Tongue (tissue), 3 donors: ENCODE measurements at places on chromosomes 7 and 10.

DNA sequence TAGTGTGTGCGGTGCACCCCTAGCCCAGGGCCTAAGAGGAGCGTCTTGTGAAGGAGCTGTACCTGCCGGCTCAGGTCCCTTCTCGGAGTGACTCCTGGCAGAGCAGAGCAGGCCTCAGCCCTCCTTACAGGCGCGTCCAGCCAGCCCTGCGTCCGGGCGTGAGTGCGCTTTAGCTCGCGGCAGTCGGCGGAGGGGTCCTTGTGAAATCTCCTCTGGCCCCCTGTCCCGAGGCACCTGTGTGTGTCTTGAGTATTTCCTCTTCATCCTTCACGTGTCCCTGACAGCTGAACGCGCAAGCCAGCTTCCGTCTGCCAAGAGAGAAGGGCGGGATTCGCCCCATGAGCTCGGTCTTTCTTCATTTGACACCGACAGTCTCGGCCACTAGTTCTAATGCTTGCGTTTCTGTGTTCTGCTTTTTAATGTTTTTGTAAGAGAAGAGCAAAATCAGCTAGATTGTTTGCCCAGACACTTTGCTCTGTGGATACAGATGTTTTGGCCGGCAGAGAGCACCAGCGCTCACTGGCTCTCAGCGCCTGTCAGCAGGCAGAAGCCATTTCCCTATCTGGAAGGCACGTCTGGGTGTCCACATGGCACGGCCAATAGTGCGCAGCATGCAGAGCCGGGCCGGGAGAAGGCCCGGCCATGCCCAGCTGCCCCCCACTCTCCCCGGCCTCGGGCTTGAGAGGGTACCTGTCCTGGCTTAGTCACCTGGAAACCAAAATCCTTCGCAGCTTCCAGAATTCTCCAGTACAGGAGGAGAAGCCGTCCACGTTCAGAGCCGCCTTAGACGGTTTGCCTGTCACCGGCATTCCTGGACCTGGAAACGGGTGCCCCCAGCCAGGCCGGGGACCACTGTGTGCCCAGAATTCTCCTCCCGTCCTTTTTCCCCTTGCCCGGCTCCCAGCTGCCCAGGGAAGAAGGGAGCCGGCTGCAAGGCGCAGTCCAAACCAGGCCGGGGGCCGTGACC, 7.0 kb downstream of the GET4 start:
- DNase-seq = peak; percentile 59

DNA sequence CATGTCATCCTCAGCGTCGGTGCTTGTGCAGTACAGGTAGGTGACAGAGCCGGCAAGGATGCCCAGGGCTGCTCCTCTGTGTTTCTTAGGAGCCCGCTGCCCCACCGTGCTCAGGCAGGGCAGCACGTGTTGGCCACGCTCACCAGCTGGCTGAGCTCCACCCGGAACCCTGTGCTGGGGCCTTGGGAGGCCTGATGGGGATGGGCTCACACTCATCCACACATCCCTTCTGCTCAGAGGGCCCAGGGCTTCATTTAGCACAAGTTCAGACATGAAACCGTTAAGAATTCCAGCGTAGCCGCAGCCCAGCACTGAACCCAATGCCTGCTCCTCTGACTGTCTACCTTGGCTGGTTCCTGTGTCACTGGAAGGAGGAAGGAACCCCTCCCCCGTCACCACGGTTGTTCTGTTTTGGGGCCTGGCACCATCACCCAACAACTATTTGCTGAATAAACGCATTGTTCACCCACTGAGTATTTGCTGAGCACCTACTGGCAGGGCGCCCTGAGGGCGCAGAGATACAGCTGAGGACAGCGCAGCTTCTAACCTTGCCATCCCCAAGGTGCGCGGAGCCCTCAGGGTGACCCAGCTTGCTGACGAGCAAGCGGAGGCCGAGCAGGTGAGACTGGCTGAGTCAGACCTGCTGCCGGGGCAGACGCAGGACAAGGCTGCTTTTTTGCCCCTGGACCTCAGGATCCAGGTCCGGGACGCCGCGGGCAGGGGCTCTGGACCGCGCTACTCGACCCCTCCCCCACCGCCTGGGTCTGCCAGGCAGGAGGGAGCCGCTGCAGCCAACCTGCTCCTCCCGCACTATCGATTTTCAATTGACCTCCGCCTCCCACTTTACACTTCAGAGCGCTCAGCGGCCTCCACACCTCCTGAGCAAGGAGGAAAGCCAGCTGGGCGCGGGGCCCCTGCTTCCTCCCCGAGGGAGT, 50.6 kb upstream of the RET start:
- peak; percentile 6 for DNase-seq

DNA sequence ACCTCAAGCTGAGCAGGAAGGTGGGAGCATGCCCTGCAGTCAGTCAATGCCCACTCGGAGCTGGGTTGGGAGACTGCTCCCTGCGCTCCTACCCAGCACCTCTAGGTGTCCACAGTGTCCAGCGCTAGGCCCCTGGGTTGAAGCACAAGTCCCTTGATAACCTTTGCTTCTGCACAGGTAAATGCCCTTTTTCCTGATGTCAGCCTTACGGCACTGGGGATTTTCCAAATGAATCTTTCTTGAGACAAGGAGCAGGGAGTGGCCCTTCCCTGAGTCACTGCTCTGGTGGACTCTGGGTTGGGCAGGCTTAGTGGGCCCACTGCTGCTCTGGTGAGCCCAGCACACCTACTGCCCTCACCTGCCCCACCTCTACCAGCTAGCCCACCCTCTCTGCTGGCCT, 61.9 kb upstream of the OPN4 start:
- no peak for DNase-seq

GRCh38 chr10:107544706-107545520, 380.4 kb upstream of the SORCS1 start:
- no peak for DNase-seq

- no peak for DNase-seq
These were observed 12.2 kb upstream of the ZNF273 start for GRCh38 chr7:64890761-64891362.

DNA sequence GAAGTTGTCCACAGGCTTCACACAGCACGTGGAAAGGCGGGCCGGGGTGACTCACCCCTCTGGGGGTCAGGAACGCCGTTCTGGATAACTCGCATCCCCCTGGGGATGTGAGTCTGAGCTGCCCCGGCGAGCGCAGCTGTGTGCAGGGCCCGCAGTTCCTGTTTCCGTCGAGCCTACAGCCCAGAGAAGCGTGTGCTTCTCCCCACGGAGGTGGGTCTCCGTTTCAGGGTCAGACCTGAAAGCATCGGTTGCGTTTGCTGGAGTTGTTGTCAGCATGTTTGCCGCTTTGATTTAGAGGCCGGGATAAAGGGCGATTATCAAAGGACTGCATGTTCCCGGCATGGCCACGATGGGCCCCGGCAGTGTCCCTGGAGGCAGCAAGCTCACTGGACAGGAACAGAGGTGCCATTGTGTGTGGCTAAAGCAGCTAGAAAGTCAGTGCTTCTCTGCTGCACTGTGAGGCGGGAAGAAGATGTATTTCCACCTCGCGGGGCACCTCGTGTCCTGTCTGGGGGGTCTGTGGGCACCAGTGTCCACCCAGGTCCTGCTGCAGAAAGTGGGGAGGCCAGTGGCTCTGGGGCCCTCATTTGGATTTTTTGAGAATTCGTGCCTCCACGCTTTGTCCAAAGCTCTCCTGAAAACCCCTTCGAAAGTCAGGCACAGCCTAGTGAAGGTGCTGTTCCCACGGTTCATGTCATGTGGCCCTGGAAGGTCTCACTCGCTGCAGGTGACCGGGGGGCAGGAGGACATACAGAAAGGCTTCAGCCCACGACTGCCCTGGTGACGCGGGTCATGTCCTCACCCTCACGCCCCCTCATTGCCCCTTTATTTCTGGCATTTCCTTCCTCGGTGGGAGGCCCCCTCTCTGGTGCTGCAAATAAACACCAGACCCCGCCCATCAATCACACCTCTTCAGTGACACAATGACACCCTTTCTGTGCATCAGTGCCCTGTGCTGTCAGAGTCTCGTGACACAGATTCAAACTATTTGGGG, 27.4 kb upstream of the GDI2 start:
- DNase-seq = no peak

GRCh38 chr7:131722371-131722770, 165.9 kb upstream of the PODXL start:
- DNase-seq = no peak
